IPS DF 19.7 (cell line): ENCODE measurements at places on chromosomes 1 and 21.

DNA sequence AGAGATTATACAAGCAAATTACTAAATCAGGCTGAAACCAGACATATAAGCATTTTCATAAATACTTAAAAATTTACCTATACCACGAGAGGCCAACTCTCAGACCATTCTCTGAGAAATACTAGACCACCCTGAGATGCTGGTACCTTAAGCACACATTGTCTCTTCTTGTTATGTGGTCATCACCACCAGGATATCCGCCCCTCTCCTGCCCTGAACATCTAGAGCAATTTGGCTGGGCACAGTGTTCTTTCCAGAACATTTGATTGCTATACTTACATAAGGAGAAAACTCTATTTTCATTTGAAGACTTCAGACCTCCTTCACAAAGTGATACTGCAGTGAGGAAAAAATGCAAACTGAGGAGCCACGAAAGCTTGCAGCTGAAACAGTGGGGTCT, 36.2 kb upstream of the DUSP10 start:
- no peak for DNase-seq

GRCh38 chr1:37477198-37477931, 3.0 kb downstream of the ZC3H12A start:
- DNase-seq: no peak

DNA sequence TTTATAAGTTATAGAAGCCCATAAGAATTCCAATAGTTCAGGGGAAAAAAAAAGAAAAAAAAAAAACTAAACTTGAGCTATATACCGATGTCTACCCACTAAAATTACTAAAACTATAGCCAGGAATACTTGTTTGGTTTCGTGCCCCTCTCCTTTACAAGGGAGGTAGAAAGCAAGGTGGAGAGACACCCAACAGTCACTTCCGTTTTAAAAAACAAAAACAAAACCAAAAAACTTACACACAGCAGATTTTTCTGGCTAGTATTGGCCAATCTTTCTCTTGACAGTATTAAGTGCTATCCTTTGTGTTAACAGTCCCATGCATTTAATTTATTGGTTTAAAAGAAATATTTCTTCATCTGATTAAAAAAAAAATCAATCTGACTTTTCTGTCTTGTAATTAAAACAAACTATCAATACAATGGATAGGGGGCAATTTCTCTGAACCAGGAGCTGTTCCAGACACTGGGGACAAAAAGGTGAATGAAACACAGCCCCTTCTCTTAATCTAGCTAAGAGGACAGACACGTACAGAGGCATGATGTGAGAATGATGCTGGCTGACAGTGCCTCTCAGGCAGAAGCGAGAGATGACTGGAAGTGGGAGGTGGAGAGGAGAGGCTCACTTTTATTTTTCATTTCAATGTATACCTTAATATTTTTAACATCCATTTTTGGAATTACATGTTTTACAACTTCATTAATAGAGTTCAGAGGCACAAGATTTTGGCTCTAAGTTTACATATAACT, 214.8 kb downstream of the RERE start:
- no peak for DNase-seq

DNA sequence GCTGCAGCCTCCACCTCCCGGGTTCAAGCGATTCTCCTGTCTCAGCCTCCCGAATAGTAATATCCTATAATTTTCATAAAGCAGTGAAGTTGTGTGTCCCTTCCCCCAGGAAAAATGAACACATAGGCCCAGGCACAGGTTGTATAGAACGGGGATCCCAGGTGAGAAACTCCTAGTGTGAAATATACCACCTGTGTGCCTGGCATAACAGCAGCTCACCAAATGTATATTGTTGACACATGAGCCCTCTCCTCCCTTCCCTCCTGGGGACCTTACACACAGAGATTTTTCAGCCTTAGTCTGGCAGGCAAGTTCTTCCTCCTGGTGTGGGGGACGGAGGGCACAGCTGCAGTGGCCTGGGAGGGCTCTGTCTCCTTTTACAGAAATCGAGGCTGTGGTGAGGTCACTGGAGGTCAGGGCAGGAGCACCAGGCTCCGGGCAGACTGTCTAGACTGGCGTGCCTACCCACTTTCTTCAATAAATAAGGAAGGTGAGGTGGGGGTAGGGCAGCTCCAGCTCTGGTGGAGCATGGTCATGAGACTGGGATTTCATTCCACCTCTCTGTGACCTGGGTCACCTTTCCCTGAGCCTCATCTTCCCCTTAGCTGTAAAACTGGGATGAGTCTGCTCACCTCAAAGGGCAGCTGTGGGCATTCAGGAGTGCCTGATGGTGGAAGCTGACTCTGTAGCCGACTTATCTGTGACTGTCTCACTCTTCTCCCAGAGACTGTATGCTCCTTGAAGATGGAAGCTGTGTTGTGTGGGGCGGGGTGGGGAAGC, 14.3 kb downstream of the RCC1 start:
- no peak for DNase-seq

GRCh38 chr1:243944429-243945160, 94.6 kb upstream of the AKT3 start:
- no peak for DNase-seq

GRCh38 chr21:23886828-23887724, 1720.2 kb downstream of the MRPL39 start:
- no peak for DNase-seq

- no peak for DNase-seq
These were observed 105.9 kb downstream of the LAMC2 start for GRCh38 chr1:183291802-183292514.

- no peak for DNase-seq
These were observed 268.0 kb downstream of the ATG4C start for GRCh38 chr1:63051886-63052285.

GRCh38 chr1:16979475-16980327, 719 bp downstream of the MFAP2 start:
- DNase-seq: no peak

GRCh38 chr1:108634521-108634920, 26.4 kb downstream of the HENMT1 start:
- DNase-seq: no peak

- no peak for DNase-seq
These were observed 93.9 kb downstream of the STUM start for GRCh38 chr1:226642421-226642820.

DNA sequence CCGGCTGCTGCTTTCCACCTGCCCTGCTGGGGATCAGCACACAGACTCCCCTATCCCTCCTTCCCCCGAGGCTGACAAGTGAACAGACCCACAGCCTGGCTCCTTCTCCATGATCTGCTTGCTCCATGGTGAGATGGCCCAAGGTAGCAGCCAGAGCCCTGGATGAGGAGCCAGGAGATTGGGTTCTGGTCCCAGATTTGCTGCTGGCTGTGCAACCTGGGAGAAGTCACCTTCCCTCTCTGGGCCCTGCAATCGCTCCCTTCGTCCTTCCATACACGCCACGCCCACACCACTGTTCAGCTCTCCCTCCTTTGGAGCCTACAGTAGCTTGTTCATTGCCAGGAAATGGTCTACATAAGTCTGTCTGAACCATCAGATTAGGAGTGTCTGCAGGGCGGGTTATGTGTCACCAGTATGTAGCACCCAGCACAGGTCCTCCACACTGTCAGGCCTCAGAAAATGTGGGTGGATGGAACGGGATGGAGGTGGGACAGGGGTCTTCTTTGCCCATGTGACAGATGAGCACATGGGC, 9.2 kb upstream of the EPHA8 start:
- no peak for DNase-seq

GRCh38 chr1:107894605-107895004, 70.4 kb downstream of the VAV3 start:
- DNase-seq: no peak

DNA sequence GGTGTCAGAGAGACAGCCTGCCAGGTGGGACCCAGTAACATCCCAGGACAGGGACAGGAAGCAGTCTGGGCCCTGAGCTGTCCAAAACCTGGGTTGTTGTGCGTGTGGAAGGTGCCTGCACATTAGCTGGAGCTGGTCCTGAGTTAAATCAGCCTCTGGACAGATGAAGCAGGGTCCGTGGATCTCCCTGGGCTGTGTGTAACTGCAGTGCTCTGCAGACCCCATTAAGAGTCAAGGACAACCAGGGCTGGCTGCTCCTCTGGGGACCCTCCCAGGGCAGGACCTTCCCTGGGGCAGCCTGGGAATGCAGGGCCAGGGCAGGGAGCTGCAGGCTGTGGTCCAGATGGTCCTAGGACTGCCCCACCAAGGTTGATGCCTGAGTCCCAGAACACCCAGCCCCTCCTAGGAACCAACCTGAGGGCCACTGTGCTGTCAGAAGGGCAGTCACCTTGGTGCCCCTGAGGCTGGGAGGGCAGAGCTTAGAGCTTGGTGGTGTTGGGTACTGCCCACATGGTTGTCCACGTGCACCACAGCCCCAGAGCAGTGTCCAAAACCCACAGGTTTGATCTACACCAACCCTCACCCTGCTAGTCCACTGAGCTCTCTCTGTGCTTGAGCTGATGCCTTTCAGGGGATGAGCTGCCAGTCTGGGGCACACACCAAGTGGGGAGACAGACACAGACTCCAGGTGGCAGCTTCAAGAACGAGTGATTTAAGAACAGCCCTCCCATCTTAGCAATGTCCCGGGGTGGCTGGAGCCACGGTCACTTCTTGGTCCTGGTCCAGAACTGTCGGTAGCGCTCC, 2.9 kb downstream of the MRPL55 start:
- no peak for DNase-seq

DNA sequence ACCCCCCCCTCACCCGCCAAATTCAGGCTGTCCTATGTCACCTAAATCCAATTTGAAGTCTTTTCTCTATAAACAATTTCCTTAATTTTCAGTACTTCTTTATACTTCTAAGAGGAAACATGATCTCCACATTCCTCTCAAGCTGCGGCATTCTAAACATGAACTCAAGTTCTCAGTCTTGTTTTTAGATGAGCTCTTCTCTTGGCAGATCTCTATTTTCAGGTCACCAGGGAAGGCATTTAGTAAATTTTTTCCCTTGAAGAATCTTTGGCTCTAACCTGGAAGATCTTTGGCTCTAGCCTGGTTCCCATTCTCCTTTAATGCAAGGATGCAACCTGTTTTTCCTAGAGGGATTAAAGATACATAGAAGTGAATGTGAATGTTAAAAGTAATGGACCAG, 193.4 kb downstream of the ATG4C start:
- DNase-seq: no peak

GRCh38 chr1:182707122-182707521, 22.7 kb upstream of the RGS8 start:
- no peak for DNase-seq

GRCh38 chr1:48196237-48196636, 26.3 kb upstream of the SLC5A9 start:
- no peak for DNase-seq

DNA sequence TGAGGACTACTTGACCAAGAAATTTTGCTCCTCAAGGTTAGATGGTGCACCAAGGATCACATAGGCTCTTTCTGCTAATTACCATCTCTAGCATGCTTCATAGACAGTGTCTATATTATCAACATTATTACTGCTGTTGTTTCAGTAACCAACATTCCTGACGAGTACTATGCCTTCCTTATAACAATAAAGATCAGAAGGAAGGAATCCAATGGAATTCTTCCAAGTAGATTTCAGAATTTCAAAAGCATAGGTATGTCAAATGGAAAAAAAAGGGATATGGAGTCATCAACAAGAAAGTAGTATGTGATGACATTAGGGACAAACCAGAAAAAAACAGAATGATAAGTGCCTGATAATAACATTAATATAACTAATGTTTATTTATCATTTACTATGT, 39.6 kb upstream of the LPGAT1 start:
- DNase-seq: no peak

DNA sequence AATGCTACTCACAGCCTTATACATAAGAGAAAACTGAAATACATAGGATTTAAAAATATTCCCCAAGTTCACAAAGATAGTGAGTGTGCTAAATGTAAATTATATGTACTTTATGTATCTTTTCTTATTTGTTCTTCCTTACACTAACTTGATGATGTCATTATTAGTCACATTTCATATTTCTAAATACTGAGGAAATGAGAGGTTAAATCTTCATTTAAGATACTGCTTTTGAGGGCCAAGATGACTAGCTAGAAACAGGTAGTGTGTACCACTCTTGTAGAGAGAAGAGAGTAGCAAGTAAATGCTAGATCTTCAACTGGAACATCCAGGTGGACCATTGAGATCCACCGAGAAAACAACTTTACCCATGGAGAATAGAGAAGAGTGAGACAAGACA, 29.8 kb downstream of the PYHIN1 start:
- DNase-seq: no peak
